Inflammatory macrophage (primary cell): ENCODE measurements at places on chromosomes 2 and 18.

DNA sequence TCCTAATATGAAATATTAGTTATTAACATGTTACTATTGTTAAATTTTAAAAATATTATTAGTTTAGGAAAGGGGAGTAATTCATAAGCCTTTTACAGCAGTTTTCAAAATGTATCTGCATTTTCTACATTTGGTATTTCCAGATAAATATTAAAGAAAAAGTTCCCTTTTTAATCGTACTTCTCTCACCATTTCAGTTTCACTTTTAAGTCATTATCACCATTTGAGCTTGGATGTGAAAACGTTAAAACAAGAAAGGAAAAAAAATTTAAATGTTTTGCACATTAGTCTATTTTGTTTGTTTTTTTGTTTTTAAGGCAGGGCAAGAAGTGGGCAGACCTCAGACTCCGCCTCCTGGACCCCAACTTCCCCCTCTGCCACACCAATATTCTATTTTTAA lies 3.3 kb upstream of the SRSF7 start:
- peak; percentile 9 for DNase-seq

DNA sequence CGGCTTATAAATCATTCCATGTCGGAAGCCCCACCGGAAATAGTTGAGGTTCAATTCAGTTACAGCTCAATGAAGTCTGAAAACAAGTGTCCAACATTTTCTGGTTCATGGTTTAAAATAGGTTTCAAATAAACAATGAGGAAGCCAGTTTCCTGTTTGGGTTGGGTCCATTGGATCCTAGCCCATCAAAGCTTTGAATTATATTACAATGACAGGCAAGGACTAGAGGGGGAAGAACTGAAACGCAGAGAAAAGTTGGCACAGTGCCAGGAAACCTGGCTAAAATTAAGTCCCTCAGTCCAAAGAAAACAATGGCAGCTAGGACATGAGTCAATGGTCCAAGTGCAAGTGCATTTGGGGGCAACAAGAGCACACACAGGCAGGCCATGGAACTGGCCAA lies 32.0 kb downstream of the SLC14A1 start:
- no peak for DNase-seq

DNA sequence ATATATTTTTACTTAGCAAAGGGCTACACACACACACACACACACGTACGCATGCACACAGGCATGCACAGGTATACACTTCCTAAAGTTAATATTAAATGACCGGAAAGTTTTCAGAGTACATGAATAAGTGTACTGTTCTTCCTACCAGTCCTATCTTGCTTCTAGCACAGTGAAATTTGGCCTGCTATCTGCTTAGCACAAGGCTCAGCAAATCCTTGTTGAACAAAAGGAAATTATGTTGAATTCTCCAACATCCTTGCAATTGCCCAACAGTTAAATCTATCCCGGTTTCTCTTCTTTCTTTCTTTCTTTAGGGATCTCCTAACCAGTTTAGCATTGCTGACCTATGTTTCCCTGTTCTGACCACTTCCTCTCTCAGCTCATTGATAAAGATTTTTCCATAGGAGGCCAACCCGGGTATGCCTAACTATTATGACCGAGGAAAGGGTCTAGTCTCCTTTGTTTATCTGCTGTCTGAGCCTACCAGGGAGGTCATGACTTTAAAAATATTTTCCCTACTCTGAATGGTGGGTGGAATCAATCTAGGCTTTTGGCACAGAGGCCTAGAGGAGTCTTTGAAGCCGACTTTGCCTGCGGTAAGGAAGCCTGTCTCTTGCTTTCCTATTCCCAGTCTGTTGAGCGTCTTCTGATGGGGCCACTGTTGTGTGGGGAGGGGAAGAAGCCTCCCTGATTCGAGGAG lies 400.7 kb downstream of the HRH4 start:
- no peak for DNase-seq

DNA sequence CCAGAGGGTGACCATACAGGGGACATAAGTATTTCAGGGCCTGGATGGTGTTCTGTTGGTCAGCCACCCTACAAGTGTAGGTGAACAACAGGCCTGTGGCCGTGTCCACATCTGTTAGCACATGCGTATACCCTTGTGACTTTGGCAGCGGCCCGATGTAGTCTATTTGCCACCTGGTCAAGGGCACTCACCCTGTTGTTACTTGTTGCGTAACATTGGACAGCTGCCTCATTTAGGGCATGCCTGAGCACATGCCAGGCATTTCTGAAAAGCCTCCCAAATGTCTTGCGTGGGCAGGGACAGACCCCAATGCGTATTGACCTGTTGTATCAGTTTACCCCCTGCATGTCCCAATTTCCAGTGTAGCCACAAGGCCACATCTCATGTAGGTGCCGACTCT lies 235.0 kb downstream of the MBD5 start:
- DNase-seq, result no peak

DNA sequence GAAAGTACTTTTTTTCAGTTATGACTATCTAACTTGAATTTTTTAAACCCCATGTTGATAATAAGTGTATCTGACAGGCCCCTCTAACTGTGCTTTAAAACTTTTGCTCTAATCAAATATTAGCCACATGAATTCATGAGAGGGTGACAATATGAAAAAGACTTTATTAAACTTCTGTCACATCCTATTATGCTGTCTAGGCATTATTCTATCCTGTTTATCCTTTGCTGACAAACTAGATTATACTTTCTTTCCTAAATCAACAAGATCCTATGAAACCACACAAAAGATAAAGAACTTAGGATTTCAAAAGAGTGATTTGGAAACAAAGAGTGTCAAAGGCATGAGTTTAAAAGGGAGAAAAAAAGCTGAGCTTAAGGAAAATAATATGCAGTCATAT lies 57.8 kb downstream of the ST6GAL2 start:
- no peak for DNase-seq

GRCh38 chr2:56210291-56210690 lies 26.5 kb downstream of the CCDC85A start:
- DNase-seq, result no peak

DNA sequence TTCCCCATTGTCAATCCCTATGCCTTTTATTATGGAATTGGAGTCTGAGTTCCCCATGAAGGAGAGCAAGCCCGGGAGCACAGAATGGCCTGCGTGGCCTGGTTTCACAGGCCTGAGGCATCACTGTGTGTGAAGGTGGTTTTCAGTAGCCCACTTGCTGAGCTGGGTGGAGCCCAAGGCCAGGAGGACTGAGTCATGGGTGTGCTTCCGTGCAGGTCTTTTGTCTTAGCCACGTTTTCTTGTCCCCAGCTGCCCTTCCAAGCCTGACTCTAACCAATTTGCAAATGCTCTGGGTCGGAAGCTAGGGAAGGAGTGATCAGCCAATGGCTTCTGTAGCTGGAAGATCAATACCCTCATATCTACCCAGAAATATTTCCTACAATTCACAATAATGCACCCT lies 119.2 kb downstream of the MAPK4 start:
- no peak for DNase-seq

DNA sequence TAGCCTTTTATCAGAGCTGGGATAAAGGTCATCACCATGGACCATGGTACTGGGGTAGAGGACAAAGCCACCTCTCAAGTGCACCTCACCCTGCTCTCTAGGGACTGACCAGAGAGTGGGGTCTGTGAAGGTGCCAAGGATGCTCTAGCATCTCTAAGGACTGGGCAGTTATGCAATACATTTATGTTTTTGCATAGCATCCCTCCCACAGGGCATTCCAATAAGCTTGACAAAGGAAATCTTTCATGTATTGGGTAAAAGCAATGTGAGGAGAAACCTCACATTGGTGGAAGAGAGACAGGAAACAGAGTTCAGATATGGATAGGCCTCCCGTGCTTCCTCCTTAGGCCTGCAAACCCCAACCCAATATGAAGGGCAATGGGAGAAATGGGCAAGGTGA lies 31.6 kb downstream of the STK39 start:
- DNase-seq, result no peak

- no peak for DNase-seq
Measured at GRCh38 chr2:61537950-61538199, 281 bp downstream of the XPO1 start.

GRCh38 chr2:13193075-13193474 lies 476.3 kb downstream of the TRIB2 start:
- no peak for DNase-seq

DNA sequence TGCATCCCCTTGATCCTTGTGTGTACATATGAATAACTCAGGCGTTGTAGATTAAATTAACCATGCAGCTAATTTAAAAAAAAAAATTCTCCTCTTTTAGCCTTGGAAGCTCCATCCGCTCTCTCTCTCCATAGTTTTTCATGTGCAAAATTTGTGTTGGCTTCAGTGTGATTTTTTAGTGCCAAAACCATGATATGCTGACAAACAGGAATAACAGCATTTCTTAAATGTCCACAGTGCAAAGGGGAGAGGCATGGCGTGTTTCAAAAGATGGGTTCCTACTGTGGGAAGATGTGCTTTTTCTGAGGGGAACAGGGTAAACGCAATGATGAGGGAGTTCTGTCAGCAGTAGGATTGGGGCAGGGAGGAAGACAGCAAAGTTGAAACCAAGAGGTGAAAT lies 247.0 kb downstream of the ICOS start:
- no peak for DNase-seq

DNA sequence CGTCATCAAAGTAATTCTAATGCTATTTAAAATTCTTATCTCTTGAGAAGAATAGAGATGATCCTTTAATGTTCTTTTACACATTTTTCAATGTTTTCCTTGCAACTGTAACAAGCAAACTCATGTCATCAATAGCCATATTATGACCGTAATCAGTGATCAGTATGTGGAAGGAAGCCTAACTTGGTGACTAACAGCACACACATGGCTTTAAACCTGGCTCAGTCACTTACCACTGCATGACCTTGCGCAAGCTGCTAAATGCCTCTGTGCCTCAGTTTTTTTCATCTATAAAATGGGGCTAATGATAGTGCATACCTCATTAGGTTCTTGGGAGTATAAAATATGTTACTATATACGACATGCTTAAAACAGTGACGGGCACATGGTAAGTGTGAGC lies 149.7 kb downstream of the BCL2 start:
- no peak for DNase-seq

DNA sequence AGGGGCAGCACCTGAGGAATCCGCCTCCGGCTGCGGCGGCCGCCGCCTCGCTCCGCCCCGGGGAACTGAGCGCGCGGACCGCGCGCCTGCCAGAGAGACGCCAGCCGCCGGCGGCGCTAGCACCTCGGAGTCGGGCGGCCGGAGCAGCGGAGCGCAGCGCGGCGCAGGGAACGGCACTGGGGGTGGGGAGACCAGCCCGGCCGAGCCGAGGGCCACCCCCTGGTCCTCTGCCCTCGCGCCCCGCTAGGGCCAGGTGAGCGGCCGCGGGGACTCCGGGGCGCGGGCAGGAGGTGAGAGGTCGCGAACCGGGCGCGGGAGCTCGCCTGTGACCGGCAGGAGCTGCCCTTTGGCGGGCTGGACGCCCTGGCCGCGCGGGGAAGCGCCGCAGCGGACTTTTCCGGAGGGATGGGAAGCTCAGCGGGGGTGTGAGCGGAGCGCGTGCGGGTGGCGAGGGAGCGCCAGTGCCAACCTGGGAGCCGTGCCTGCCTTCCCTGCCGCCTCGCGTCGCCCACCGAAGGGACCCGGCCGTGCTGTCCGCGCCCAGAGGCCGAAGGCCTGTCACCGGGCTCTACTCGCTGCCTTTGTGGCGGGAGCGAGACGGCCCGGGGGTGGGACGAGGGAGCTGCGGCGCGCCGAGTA lies at the start of gene GREB1L:
GREB1L (plus strand) TSS at position 92 of the 639 bp plus-strand sequence. CDS start 141,287 bp downstream, outside the sequence.
- DNase-seq, result no peak

DNA sequence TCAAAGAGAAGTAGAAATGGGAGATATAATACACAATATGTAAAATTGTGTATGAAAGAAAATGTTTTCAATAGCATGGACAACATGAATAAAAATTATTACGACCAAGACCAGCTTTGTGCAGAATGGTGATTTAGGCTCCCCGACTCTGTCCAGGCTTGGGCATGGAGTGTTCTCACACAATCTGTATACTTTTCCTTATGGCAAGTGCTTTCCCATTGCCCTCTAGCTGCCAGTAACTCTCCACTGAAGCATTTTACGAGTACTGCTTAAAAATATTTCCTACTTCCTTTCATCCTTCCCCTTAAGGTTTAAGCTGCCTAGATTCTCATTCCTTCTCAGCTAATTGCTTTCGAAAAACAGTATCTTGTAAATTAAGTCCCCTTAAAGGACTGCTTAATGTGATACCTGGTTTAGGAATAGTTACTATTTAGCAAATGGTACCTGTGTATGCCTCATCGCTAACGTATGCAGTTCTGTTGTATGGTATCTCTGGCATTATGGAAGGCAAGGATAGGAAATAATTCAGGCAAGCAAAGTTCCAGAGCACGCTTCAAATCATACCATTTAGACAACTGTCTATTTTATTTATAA lies 714.6 kb downstream of the ERBB4 start:
- no peak for DNase-seq

DNA sequence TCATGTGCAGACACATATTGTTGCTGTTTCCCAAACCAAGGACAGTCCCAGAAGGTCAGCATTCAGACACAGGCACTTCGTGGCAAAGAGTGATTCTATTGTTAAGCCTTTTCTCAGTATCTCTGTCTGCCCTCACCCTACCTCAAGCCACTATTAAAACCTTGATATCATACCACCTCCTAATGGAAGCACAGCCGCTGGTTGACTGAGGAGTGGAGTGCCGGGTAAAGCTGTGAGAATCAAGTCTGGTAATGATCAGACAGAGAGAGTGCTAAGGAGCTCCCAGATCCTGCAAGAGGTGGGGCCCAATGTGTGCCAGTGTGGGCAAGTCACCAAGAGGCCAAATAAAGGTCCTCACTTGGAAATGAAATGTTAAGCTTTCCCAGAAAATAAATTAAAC lies 819.5 kb downstream of the BCL11A start:
- DNase-seq, result no peak

DNA sequence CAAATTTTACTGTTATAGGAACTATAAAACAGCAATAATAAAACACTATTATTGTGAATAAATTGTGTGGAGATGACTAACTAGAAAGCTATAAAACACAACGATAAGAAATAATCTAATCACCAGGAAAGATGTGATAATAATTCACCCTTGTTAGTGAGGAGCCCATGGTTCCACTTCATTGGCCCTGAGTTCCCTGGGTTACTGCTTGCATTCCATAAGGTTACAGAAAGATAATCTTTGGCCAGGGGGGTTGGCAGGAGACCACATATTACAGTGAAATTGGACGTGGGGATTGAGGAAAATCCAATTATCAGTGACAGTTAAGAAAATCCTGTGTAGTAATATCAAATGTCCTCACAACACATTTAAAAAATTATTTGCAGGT lies 2.5 kb upstream of the CPO start:
- no peak for DNase-seq
